ENCODE measurements at places on chromosomes 1 and 21.

DNA sequence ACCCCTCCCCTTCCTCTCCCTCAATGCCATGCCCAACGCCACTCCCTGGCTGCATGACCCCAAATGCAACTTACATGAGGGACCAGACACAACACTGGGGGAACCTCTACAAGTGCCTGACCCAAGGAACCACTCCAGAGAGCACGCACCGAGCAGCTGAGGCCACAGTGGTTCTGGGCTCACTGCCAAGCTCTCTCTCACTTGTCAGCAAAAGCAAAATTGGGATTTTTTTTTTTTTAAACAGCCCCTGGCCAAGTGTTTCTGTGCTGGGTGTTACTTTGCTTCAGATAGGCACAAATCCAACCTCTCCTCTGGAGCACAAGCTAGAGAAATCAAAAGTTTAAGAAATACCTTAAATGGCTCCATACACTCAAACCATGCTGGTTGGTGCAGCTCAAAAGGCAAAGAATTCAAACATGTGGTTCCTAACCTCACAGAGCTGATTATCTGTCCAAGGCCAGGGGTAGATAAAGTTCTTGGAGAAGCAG is 363.0 kb downstream of the SETD4 start:
- peak; percentile 53 for DNase-seq

- DNase-seq, result no peak
Observed at GRCh38 chr1:225319871-225320270, 108.0 kb downstream of the LBR start.

DNA sequence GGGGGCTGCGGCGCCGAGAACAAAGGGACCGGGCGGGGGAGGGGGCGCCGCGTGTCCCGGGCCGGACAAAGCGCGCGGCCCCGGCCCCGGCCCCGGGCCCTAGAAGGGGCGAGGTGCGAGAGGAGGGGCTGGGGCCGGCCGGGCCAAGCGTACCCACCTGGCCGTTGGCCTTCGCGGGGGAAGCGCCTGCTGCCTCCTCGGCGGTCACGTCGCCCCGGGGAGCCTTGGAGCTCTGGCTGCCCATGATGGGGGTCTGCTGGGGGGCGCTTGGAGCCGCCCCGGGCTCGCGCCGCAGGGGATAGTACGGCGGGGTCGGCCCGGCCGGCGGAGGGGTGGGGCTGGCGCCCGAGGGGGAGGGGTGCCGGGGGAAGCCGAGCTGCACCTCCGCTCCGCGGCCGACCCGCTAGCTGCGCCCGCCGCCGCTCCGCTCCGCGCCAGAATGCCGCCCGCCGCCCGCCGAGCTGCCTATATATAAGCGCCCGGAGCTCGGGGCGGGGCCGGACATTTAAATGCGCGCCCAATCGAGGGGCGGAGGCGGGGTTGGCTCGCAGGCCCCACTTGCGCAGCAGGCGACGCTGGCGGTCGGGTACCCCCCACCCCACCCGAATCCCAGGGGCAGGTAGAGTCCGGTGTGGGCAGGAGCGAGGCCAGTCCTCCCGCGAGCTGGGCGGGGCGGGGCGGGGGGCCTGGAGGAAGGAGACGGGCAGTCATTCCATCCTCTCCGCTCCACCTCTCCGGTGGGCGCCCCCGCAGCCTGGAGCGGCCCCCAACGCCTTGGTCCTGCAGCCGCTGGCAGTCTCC is at the start of gene MARCKSL1:
Gene MARCKSL1, minus strand, starts transcription at position 444 of the 801 bp plus-strand sequence. Its CDS starts 200 bp downstream, at position 244.
- DNase-seq, result peak; percentile 78

DNA sequence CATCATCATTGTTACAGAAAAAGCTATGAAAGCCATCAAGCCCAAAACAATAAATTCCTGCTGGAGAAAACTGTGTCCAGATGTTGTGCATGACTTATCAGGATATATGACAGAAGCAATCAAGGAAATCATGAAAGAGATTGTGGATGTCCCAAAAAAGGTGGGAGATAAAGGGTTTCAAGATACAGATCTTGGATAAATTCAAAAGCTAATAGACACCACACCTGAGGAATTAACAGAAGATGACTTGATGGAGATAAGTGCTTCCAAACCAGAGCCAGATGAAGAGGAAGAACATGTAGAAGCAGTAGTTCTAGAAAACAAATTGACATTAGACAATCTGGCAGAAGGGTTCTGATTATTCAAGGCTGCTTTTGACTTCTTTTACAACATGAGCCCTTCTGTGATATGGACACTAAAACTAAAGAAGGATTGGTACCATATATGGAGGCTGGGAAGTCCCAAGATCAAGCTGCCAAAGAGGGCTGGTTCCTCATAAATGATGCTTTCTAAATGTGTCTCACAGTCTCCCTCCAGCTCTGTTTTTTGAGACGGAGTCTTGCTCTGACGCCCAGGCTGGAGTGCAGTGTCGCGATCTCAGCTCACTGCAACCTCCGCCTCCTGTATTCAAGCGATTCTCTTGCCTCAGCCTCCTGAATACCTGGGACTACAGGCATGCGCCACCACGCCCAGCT is 32.1 kb upstream of the LRIG2 start:
- DNase-seq, result no peak

DNA sequence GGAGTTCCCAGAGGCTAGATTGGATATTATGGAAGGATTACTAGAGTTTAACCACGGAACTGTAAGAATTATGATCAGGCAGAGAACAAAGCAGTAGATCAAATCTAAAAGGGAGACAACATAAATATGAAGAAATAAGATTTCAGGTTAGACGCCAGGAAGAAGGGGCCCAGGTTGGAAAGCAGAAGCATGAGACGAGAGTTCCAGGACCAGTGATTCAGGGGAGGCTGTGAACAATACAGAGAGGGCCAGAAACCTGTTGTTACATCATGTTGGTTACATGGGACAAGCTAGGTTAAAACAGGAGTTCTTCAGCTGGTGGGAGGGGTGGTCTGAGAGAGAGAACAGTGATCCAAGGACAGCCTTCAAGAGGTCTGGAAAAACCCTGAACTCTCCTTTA is 128.4 kb upstream of the MROH9 start:
- no peak for DNase-seq

GRCh38 chr1:214330222-214330621 is 49.3 kb downstream of the SMYD2 start:
- no peak for DNase-seq

DNA sequence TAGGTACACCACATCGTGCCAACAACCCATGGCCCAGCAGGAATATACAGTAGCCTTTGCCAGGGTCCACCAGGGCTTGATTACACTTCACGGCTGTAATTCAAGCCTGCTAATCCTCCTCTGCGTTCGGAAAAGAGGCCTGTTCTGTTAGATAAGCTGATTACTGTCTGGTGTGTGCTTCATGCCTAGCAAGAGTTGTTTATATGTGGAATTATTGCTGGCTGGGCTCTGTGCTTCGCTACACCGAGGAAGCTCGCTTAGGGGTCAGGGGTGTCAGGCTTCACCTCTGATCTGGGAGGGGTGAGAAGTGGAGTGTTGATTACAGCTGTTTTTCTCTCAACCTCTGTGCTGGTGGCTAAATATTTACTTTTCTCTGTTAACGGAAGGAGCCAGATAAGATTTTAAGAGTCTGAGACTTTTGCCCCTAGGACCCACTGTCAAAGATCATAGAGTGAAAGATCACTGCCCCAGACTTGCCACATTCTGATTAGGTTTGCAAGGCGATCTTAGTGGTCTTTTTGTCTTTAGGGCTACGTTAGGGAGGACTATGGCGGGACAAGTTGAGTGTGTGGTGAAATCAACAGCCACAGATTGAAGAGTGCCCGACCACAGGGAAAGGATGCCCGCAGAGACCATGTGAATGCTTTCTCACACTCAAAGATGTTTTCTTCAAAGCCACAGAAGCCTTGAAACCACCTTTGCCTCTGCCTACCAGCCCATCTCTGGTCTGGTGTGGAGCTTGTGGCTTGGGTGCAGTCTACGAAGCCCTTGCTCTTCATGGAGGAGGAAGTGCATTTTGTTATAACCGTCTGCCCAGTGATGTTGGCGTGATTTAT is 216.1 kb downstream of the PBX1 start:
- no peak for DNase-seq

DNA sequence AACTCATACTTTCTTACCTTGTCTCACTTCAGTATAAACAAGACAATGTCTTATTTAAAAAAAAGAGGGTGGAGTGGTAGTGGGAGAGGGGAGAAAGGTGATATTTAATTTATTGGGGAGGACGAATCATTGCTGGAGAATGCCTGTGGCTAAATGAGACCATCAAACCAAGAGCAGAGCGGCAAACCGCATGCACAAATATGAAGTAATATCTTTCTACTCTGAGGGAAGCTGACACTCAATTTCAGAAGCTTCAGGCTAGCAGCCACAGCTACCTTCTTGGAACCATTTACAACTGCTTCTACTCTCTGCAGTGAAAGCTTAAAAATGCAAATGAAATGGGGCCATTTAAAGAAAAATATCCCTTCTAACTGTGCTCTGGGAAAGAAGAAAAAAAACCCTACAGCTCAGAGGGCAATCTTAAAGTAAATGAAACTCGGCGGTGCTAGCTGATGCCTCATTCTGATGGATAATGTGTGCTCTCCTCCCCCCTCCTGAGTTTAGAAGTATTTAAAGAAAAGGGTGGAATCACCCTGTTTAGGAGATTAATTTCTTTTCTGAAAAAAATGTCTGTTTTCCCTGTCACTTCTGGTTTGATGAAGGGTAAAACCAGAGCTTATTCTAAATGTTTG is 178.2 kb upstream of the CAMK1G start:
- peak; percentile 75 for DNase-seq

DNA sequence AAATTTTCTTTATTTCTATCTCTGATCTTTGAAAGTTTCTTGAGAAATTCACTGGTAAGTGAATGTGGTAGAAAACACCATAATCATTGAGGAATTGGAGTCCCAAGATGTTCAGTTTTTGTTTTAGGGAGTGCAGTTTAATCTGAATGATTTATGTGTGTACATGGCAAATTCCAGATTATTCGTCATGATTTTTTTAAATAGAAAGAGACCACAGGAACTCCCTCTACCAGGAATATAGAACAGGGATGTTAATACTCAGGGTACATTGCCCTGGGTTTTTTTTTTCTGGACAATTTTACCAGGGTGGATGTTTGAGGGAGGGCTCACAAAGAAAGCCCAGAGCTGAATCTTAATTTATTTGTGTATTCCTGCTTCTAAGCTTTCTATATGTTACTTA is 109.0 kb downstream of the VPS13D start:
- no peak for DNase-seq

DNA sequence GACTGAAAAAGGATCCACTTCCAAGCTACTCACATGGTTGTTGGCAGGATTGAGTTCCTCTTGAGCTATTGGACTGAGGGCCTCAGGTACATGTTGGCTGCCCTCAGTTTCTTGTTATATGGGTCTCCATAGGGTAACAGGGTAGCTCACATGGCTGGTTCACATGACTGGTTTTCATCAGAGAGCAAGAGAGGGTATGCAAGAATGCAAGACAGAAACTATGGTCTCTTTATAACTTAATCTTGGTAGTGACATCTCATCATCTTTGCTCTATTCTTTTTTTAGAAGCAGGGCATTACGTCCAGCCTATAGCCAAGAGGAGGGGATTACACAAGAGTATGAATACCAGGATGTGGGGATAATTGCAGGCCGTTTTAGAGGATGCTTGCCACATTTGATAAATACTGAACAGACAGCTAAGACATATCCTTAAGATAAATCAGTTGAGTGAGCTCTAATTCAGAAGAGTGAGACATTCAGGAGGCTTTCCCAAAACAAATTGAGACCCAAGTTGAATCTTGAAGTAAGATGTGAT is 100.2 kb downstream of the HMCN1 start:
- DNase-seq, result no peak

DNA sequence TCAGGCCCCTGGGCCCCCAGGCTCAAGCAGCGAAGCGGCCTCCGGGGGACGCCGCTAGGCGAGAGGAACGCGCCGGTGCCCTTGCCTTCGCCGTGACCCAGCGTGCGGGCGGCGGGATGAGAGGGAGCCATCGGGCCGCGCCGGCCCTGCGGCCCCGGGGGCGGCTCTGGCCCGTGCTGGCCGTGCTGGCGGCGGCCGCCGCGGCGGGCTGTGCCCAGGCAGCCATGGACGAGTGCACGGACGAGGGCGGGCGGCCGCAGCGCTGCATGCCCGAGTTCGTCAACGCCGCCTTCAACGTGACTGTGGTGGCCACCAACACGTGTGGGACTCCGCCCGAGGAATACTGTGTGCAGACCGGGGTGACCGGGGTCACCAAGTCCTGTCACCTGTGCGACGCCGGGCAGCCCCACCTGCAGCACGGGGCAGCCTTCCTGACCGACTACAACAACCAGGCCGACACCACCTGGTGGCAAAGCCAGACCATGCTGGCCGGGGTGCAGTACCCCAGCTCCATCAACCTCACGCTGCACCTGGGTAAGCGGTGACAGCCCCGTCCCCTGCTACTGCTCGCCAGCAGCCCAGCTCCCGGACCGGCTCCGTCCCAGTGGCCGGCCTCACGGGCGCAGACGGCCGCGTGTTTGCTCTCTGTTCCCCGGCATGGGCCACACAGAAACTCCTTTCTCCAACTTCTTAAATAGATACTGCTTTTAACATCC is 539 bp downstream of the LAMC1 start:
- peak; percentile 62 for DNase-seq

DNA sequence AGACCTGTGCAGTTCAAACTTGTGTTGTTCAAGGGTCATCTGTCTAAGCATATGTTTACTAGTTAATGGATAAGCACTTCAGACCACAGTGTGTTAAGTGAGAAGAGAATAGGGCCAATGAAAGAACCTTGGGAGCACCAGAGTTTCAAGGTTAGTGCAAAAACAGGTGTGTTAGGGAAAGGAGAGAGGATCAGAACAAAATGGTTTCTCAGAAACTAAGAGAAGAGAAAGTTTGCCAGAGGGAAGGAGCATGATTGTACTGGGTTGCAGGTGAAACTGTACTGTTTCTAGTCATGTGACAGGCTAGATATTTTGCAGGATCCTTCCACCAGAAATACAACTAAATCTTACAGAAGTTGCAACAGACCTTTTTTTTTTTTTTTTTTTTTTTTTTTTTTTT is 23.3 kb downstream of the RPRD2 start:
- DNase-seq, result no peak

Data from EL (cell line).